LHCN-M2 (cell line): ENCODE measurements at places on chromosomes 7 and 10. TPM values are rescaled to one million over a fixed set of nuclear protein-coding genes. Genes with fewer than 3 reads are reported as not detected.

The VGF gene
- 0.45 and 0.69 TPM in 2 replicates for total RNA-seq

The DUSP5 gene
- total RNA-seq = 38.6 and 39.7 TPM in 2 replicates

The CRPPA gene
- total RNA-seq = 3.7 and 4.5 TPM in 2 replicates

The TEX36 gene
- total RNA-seq = not detected in 2 replicates

The PKD1L1 gene
- 0.06 TPM in 2 replicates for total RNA-seq

The WBP1L gene
- 34.4 and 56.8 TPM in 2 replicates for total RNA-seq

The ZNF804B gene
- total RNA-seq = not detected in 2 replicates

The DENND2A gene
- total RNA-seq = not detected in 2 replicates

The HNRNPA2B1 gene
- total RNA-seq = 226 and 347 TPM in 2 replicates

The CLDN4 gene
- 0.17 and 0.19 TPM in 2 replicates for total RNA-seq

The PON1 gene
- 0.75 TPM in 1 of 2 replicates, not detected in the other for total RNA-seq

The TMEM196 gene
- not detected in 2 replicates for total RNA-seq

The MALRD1 gene
- total RNA-seq = not detected in 2 replicates

- DNase-seq = no peak
Observed at GRCh38 chr7:132004529-132004928, 448.1 kb upstream of the PODXL start.

DNA sequence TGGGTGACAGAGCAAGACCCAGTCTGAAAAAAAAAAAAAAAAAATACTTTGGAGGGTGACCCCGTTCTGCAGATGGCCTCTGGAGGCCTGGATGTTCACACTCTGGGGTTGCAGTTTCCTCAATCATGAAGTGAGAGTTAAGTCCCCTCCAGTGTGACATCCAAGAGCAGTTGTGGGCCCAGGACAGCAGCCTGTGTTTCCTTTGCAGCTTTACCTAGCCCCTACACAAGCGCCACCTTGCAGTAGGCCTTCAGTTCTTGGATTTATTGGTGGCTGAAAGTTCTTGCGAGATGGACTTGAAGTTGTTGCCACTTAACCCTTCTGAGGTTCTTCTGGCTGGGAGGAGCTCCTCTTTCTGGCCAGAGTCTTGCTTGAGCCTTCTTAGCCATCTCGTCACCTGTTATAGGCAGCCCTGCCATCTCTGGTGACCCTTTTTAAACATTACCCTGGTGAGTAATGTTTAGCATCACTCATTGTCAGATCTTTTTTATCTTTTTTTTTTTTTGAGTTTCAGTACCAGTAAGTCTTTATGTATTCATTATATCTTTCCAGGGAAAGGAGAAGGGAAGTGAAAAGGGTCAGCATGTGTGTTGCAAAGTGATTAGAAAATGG is 3.4 kb upstream of the ACTR3C start:
- no peak for DNase-seq

GRCh38 chr10:14904316-14904732 is 25.7 kb downstream of the SUV39H2 start:
- peak; percentile 45 for DNase-seq

GRCh38 chr7:135843214-135843613 is 94.6 kb upstream of the FAM180A start:
- DNase-seq = no peak

- DNase-seq = peak; percentile 62
Observed at GRCh38 chr7:92727755-92728154, 108.6 kb downstream of the CDK6 start.

DNA sequence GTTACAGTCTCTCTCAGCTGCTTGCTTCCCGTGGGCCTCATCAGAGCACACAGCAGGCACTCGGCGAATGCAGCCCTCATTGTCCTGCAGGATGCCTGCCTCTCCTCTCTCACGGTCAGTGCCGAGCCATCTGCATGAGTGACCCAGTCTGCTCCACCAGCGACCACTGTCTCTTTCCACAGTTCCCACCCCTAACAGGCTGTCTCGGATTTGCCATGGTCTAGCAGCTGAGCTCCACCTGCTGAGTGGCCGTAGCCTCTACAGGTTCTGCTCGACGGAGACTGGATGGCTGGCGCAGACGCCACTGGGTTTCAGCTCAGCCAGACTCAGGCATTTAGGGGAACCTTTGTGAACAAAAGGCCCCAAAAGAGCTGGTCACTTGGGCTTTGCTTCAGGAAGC is 209.4 kb upstream of the FOXK1 start:
- no peak for DNase-seq

- peak; percentile 84 for DNase-seq
Observed at GRCh38 chr7:80439894-80440821, 71.7 kb downstream of the GNAT3 start.

GRCh38 chr7:43856316-43856715 is 13.0 kb downstream of the MRPS24 start:
- DNase-seq = no peak

DNA sequence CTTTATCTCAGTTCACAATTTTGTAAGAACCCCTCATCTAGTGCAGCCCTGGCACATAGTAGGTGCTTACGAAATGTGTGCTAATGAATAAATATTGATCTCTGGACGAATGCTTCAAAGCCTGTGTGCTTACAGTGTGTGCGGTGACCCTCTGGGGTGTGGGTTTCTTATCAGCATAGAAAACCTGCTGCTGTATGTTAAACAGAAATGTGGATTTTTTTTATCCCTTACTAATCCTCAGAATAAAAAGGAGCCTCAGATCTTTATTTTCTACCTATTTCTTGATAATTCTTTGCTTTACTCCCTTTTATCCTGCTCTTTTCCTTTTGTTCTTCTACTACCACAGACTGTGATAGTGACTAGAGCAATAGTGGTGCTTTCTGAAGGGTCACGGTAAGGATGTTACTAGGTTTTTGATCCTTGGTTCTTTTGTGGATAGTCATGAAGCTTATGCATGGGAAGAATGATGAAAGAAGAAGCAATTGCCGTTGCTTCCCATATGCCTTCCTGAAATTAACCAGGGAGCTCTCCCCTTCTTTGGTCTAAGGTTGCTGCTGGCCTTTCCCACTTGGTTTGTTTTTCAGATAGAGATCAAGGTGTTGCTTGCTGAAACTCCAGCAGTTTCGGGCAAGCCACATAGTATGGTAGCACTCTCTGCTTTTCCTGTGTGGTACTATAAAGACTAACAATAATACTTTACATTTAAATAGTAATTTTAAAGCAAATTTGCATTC is 44.7 kb downstream of the SPAG6 start:
- DNase-seq = no peak

DNA sequence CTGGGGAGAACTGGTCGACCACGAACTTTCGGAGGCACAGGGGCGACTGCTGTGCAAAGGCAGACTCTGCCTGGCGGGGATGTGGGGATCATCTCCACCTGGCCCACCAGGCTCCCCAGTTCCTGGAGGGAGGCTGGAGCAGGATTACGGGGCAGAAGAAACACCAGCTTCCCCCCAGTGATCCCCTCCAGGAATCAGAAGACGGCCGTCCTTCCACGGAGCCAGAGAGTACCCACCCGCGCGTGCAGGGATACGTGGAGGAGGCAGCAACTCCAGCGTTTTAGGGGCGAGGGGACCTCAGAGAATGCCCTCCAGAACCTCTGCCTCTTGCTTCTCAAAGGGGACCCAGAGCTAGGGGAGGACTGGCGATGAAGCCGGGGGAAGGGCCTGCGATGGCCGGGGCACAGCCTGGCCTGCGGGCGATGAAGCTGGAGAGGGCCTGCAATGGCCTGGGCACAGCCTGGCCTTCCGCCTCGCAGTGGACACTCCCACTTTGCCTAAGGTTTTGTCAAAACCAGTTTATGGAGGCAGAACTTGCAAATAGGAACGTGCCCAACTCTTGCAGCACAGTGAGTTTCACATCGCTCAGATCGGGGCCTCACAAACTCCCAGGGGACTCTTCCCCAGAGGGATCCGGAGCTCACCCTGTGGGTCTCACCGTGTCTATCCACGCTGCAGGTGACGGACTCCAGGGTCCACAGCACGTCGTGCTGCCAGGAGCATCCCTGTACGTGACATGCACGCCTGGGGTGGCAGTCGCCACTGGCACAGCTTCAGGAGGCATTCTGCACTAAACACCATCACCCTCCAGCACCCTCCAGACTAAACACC is 77.9 kb upstream of the PDGFA start:
- no peak for DNase-seq

DNA sequence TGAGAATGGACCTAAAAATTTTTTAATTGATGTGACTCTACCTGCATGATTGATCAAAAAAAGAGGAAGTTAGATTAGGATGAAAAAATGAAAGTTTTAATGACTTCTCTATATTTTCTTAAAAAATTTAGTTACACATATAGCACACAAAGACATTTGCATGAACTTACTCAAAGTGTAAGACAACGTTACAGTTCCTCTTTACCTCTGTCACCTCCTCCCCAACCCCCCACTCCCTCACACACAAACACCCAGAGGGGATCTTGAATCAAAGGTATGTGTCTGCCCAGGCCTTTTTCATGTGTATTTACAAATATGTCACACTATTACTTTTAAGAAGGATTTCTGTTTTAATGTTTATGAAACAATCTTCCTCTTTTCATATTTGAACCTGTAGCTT is 20.6 kb upstream of the CDCA7L start:
- DNase-seq = no peak

DNA sequence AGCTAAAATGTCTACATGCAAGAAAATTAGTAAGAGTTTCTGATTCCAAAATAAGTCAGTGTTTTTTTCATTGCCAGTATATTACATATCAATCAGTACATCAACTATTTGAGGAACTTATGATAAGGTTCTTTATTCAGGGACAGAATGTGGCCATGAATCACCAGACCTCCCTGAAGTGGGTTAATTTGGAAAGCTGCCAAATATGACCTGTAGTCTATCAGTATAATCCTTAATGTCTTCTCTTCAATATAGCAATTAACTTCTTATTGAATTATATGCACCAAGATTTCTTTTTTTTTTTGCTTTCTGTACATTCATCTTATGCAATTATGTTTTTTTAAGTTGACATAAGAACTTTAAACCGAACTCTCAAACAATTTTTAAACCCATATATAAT is 714.5 kb upstream of the POT1 start:
- no peak for DNase-seq

DNA sequence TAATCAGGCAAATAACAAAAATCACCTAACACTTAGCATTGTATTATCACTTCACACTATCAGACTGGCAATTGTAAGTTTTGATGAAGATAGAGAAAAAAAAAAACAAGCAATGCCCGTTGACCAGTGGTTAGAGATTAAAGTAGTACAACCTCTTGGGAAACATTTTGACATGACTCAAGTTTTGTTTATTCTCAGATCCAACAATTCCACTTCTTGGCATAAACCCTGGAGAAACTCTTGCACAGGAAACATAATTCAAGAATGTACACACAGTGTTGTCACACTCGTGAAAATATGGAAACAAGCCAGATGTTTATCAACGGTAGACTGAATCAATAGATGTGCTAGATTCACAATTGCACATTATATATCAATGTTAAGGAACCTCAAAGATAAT is 37.2 kb downstream of the FRMD4A start:
- peak; percentile 51 for DNase-seq

DNA sequence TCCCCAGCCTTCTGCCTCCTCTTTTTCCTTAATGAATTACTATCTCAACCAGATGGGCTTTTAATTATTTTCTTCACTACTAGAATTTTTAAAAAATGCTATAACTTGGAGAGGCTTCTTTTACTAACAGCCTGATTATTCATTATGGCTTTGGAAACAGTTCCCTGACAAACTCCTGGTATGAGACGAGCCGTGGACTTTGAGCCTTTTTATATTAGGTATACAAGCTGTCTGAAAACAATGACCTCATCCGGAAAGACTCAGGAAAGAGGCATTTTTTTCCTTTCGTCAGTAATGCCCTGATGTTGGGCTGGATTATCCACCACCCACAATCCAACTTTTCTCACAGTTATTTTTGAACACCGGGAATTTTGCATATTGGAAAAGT is 26.7 kb upstream of the ABLIM1 start:
- peak; percentile 68 for DNase-seq

- DNase-seq = no peak
Observed at GRCh38 chr7:65265933-65266519, 107.6 kb upstream of the ZNF92 start.

GRCh38 chr10:61628875-61629513 is 33.7 kb upstream of the CABCOCO1 start:
- peak; percentile 85 for DNase-seq

DNA sequence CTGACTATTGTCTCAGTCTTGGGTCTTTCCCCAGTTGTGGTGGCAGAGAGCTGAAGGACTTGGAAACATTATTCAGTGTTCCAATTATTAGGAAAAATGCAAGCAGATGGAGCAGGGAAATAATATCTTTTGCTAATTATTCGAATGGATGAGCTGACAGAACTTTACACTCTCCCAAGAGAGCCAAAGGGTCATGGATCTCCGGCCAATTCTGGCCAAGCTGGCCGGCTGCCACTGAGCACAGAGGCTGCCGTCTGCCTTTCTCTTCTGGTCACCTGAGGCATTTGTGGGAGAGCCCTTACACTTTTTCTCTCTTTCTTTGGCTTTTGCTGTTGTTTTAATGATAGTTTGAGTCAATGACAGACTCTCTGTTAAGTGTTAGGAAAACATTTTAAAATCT is 22.2 kb upstream of the CNTNAP2 start:
- no peak for DNase-seq

GRCh38 chr7:64687249-64687648 is 21.3 kb downstream of the ZNF107 start:
- DNase-seq = no peak

DNA sequence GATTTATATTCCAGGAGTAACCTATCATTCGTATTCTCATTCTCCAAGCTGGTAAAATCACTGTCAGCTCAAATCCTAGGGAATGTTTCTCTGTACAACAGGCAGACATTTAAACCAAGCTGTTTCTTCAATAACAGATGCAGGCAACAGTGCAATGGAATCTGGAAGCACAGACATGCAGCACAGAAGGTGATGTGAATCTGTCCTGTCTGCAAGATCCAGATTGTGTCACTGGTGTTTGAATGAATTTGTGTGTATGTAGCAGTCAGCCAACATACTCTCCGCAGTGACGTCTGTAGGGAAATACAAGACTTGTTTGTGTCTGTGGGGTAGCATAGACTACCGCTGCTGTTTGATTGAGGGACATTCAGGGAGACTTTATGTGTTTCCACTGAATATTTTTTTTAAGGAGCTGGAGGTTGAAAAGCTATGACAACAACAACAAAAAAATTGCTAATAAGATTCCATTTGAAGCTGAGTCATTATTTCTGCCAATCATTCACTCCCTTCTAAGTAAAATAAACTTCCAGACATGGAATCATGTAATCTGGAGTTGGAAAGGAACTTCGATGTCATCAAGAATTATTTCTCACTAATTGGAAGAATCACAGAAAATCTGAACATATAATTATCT is 122.9 kb upstream of the MYO3A start:
- no peak for DNase-seq

GRCh38 chr7:18558910-18559309 is 63.4 kb downstream of the HDAC9 start:
- no peak for DNase-seq

- DNase-seq = no peak
Observed at GRCh38 chr10:43685744-43686143, 37.1 kb upstream of the ZNF32 start.
